ENCODE measurements at places on chromosomes 2 and 18. TPM values are rescaled to one million over a fixed set of nuclear protein-coding genes. Genes with fewer than 3 reads are reported as not detected.

The SNORC gene
- total RNA-seq, result 2.1 TPM

The FSIP2 gene
- total RNA-seq, result 1.4 TPM

DNA sequence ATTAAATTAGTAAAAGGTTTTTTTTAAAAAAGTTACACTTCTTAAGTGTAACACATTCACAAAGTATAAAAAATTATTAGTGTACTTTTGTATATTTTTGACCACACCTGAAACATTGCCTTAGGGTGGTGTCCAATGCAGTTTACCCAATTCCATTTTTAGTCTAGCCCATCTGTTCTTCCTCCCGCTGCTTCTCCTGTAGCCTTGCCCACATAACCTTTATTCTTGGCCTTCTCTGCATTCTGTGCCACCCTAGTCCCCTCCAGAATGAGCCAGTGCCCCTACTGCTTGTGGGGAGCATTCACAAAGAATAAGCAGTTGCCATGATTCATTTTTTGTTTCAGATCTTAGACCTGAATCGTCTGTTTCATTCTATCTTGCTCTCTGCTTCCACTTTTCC is 78.4 kb upstream of the MYT1L start:
- H3K27ac ChIP-seq, result no peak overlapping the region
- no peaks in the 10 kb centered on the region for H3K27me3 ChIP-seq
- no peak overlapping the region for H3K4me3 ChIP-seq
- H3K4me1 ChIP-seq, result no peaks in the 10 kb centered on the region

DNA sequence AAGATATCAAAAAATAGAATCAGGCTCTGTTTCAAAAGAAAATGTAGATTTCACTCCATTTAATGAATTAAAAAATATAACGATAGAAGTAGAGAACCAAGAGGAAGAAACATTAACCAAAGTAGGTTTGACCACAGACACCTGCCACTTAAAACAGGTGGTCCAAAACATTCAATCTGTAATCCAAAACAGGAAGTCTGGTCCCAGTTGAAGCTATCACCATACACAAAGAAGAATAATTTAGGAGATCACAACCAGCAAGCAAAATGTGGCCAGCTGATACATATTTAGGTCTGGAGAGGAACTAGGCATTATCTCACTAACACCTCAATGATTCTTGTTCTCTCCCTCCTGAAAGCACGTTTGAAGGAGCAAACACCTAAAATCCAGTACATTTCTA is 73.1 kb downstream of the FTCDNL1 start:
- H3K4me1 ChIP-seq, result no peaks in the 10 kb centered on the region
- no peaks in the 10 kb centered on the region for H3K27me3 ChIP-seq
- H3K4me3 ChIP-seq, result no peak overlapping the region
- no peaks in the 10 kb centered on the region for H3K36me3 ChIP-seq
- no peak for DNase-seq
- no peak overlapping the region for H3K27ac ChIP-seq

The IKZF2 gene
- 5.8 TPM for total RNA-seq

All from H1 (cell line).